ENCODE measurements at places on chromosomes 12 and 14. TPM values are rescaled to one million over a fixed set of nuclear protein-coding genes. Genes with fewer than 3 reads are reported as not detected.
A peak's percentile ranks its signal among the peaks of the same experiment; 100 is the strongest.

Gene TMPO
- polyA plus RNA-seq = 79.0 TPM

GRCh38 chr14:30585204-30585603, 26.2 kb downstream of the G2E3 start:
- H3K4me1 ChIP-seq = no peaks in the 10 kb centered on the region
- no peak overlapping the region for H3K4me3 ChIP-seq
- no peaks in the 10 kb centered on the region for H3K27me3 ChIP-seq
- no peak for DNase-seq
- no peak overlapping the region for H3K27ac ChIP-seq
- H3K36me3 ChIP-seq = no peaks in the 10 kb centered on the region

Gene HPD
- 0.26 TPM for polyA plus RNA-seq

GRCh38 chr12:4106621-4107020, 166.9 kb upstream of the CCND2 start:
- no peaks in the 10 kb centered on the region for H3K36me3 ChIP-seq
- no peak for DNase-seq
- no peaks in the 10 kb centered on the region for H3K27me3 ChIP-seq
- H3K4me1 ChIP-seq = no peaks in the 10 kb centered on the region
- H3K4me3 ChIP-seq = no peak overlapping the region
- H3K27ac ChIP-seq = no peak overlapping the region

Gene KRT2
- polyA plus RNA-seq = 0.18 TPM

GRCh38 chr14:57816568-57817284, 49.2 kb downstream of the SLC35F4 start:
- no peak overlapping the region for H3K27ac ChIP-seq
- no peaks in the 10 kb centered on the region for H3K4me1 ChIP-seq
- no peaks in the 10 kb centered on the region for H3K36me3 ChIP-seq
- no peak overlapping the region for H3K4me3 ChIP-seq
- H3K27me3 ChIP-seq = no peaks in the 10 kb centered on the region
- no peak for DNase-seq

Gene IL31
- polyA plus RNA-seq = not detected

DNA sequence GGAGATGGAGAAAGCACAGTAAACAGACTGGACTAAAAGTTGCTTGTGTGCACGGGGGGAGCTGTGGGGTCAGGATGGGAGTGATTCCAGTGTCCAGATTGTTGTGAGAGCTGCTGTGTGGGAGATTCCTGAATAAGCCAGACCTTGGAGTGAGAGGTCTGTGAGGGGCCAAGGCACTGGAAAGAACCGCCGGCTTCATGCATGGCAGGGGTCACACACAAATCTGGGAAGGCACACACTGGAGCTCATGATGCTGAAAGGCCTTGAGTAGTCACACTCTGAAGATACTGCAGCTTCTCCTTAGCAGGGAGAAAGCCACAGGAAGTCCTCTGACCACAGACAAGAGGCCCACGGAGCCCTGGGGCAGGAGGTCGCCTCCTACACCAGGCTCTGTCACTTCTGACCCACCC, 23.1 kb downstream of the ADCY6 start:
- peaks cover 51% of the 10 kb centered on the region for H3K36me3 ChIP-seq
- no peak for DNase-seq
- H3K27ac ChIP-seq = no peak overlapping the region

DNA sequence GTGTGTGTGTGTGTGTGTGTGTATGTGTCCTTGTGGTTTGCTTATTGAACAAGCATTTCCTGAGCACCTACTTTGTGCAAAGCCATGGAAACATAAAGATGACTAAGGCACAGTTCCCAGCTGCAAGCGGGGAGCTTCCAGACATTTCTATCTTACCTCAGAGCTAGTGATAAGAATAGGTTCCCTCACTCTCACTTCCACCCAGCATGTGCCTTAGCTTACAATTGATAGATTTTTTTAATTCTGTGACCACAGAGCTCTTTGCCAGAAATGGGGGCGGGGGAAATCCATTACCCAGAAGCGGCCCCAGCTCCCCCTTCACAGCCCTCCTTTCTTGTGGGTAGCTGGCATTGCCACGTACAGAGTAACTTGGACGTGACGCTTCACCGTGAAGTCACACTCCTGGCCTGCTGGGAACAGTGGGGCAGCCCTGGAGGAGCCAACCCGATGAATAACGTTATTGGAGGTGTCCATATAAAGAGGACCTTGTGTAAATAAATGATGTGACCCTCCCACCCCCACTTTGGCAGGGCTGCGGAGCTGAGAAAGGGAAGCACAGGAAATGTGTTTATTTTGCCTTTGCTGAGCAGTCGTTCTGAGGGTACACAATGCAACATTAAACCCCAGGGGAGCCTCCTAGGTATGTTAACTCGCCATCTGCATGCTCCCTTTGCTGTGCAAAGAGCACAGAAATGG, 238.9 kb downstream of the CHST11 start:
- H3K27ac ChIP-seq = no peak overlapping the region
- peak; percentile 59 for DNase-seq
- peaks cover 15% of the 10 kb centered on the region for H3K4me1 ChIP-seq
- no peaks in the 10 kb centered on the region for H3K27me3 ChIP-seq
- no peak overlapping the region for H3K4me3 ChIP-seq
- H3K36me3 ChIP-seq = no peaks in the 10 kb centered on the region

- H3K27ac ChIP-seq = no peak overlapping the region
- peaks cover 2% of the 10 kb centered on the region for H3K36me3 ChIP-seq
- no peaks in the 10 kb centered on the region for H3K4me1 ChIP-seq
- no peak overlapping the region for H3K4me3 ChIP-seq
- H3K27me3 ChIP-seq = no peaks in the 10 kb centered on the region
- DNase-seq = no peak
Observed at GRCh38 chr12:1977109-1977508, 27.1 kb downstream of the DCP1B start.

Gene NFKBIA
- 41.0 TPM for polyA plus RNA-seq

DNA sequence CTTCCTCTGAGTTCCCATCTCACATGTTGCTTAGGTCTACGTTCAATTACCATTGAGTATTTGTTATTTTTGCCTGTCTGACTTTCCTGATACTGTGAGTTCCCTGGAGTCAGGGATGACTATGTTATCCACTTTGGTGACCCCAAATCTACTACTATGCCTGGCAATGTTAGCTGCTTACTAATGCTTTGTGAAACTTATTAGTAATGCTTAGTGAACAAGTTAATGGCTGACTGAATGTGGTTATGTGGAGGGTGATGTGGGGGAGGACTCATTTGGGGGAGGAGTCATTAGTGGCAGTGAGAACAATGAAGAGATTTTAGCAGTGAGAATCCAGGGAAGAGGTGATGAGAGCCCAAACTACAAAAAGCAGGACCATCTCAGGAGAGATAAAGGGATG, 121.6 kb downstream of the KTN1 start:
- H3K27ac ChIP-seq = no peak overlapping the region
- H3K27me3 ChIP-seq = no peaks in the 10 kb centered on the region
- DNase-seq = no peak
- no peaks in the 10 kb centered on the region for H3K4me1 ChIP-seq
- H3K36me3 ChIP-seq = no peaks in the 10 kb centered on the region

GRCh38 chr12:97229004-97229403, 233.6 kb upstream of the RMST start:
- H3K27ac ChIP-seq = no peak overlapping the region
- H3K36me3 ChIP-seq = no peaks in the 10 kb centered on the region
- H3K4me3 ChIP-seq = no peak overlapping the region

GRCh38 chr12:93081810-93082165, 152.7 kb upstream of the EEA1 start:
- H3K36me3 ChIP-seq = no peaks in the 10 kb centered on the region
- no peaks in the 10 kb centered on the region for H3K4me1 ChIP-seq

- no peaks in the 10 kb centered on the region for H3K27me3 ChIP-seq
- DNase-seq = no peak
- no peaks in the 10 kb centered on the region for H3K4me1 ChIP-seq
Observed at GRCh38 chr12:115375186-115375991, 691.4 kb upstream of the TBX3 start.

- no peaks in the 10 kb centered on the region for H3K4me1 ChIP-seq
- H3K4me3 ChIP-seq = no peak overlapping the region
- no peak overlapping the region for H3K27ac ChIP-seq
- no peaks in the 10 kb centered on the region for H3K36me3 ChIP-seq
- DNase-seq = no peak
Observed at GRCh38 chr14:98864211-98864610, 407.8 kb downstream of the BCL11B start.

DNA sequence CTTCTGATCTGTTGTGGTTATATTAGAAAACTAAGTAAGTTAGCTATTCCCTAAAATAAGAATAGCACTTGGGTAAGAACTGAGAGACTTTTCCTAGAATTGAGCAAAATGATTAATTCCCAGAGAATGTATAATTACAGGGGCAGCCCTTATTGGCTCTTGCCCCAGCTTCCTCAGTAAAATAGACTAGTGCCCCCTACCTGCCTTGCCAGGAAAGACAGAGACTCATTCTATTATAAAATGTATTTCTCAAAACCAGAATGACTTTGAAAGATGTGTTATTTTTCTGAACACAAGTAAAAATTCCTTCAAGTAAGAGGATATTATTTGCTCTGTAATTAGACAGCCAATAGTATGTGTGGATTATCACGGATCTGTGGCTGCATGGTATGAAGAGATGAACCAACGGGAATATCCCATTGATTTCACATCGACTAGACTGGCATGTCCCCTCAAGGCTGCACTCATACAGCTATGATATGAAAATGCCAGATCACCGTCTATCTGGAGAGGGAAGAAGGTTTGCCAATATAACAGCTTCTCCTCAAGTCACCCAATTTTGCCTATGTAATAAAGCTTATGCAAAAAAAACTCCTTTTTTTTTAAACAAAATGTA, 7.4 kb upstream of the GLRX5 start:
- H3K4me1 ChIP-seq = peaks cover 9% of the 10 kb centered on the region
- H3K27me3 ChIP-seq = no peaks in the 10 kb centered on the region
- H3K36me3 ChIP-seq = no peaks in the 10 kb centered on the region

Gene OR4N5
- not detected for polyA plus RNA-seq

DNA sequence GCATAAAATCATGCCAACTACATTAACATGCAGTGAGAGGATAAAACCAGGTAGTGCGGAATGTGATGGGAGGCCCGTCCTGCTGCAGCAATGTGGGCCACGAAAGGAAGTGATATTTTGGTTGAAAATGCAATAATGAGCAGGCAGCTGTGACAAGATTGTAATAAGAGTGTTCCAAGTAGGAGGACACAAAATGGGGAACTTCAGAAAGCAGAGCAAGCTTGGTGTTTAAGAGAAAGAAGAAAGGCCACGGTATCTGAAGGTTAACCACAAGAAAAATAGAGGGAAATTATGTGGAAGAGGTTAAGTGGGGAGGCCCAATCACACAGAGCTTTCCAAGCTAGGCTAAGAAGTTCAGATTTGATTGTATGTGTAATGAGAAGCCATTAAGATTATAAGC, 34.3 kb downstream of the OVCH1 start:
- no peaks in the 10 kb centered on the region for H3K4me1 ChIP-seq
- H3K27me3 ChIP-seq = no peaks in the 10 kb centered on the region
- no peak for DNase-seq
- H3K4me3 ChIP-seq = no peak overlapping the region

- no peak overlapping the region for H3K27ac ChIP-seq
- H3K4me3 ChIP-seq = no peak overlapping the region
- no peak for DNase-seq
- H3K27me3 ChIP-seq = peaks cover 3% of the 10 kb centered on the region
- H3K36me3 ChIP-seq = peaks cover 52% of the 10 kb centered on the region
Observed at GRCh38 chr14:104719343-104719742, 4.7 kb upstream of the ADSS1 start.

DNA sequence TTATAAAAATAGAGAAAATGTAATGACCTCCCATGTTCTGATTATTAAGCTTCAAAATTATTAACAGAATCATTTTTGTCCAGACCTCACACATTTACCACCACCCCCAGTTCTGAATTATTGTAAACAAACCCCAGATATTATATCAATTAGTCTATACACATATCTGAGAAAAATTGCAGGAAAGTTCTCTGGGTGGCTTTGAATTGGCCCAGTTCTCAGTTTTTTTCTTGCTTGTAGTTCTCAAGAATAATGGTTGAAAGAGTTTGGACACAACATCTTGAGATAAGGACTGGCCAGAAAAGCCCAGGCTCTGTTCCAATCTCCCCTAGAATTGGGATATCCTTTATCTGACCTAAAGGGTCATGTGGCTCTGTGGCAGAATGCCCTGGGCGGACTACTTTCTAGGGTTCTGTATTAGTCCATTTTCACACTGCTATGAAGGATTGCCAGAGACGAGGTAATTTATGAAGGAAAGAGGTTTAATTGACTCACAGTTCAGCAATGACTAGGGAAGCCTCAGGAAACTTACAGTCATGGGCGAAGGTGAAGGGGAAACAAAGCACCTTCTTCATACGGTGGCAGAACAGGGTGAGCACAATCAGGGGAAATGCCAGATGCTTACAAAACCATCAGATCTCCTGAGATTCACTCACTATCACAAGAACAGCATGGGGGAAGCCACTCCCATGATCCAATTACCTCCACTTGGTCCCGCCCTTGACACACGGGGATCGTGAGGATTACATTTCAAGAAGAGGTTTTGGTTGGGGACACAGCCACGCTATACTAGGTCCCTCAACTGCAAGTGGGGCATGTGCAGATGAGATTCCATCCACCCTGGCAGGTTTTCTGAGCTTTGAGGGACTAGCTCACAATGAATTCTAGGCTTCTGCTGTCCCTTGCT, 1504.6 kb upstream of the FLRT2 start:
- no peaks in the 10 kb centered on the region for H3K36me3 ChIP-seq
- no peak overlapping the region for H3K4me3 ChIP-seq
- no peak for DNase-seq
- H3K4me1 ChIP-seq = no peaks in the 10 kb centered on the region
- H3K27ac ChIP-seq = no peak overlapping the region

DNA sequence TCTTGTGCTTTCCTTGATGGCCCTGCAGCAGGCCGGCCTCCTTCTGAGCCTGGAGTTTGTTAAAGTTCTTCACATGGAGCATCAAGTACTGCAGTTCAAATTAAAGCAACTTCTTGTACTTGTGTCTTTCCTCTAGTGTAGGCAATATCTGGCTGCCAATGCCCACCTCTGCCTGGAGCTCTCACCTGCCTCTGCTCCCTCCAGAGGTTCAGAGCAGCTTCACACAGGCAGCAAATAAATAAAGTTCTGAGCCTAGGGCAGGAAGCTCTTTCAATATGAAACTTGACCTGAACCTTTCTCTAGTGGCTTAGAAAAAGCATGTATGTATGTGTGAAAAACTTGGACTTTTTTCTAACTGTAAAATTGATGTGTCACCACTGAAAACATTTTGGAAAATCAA, 65.9 kb downstream of the ITPR2 start:
- no peaks in the 10 kb centered on the region for H3K27me3 ChIP-seq
- no peak overlapping the region for H3K4me3 ChIP-seq
- H3K27ac ChIP-seq = no peak overlapping the region
- H3K4me1 ChIP-seq = no peaks in the 10 kb centered on the region

DNA sequence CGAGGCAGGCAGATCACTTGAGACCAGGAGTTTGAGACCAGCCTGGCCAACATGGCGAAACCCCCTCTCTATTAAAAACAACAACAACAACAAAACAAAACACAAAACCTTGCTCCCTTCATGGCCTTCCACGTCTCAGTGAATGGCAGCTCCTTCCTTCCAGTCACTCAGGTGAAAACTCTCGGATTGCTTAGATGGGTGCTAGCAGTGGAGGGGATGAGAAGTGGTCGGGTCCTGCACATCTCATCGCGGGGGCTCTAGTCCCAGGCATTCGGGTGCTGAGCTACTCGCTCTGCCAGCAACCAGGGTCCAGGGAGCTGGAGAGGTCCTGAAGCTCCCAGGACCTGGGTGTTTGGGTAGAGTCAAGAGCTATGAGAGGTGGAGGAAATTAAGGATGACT, 7.7 kb downstream of the SLC6A13 start:
- no peak overlapping the region for H3K4me3 ChIP-seq
- no peak for DNase-seq
- H3K36me3 ChIP-seq = no peaks in the 10 kb centered on the region
- no peaks in the 10 kb centered on the region for H3K4me1 ChIP-seq
- no peak overlapping the region for H3K27ac ChIP-seq

Gene SLC5A8
- 0.40 TPM for polyA plus RNA-seq

Data from spinal cord (tissue), 10 donors.